ENCODE measurements at places on chromosomes 7 and 10.

DNA sequence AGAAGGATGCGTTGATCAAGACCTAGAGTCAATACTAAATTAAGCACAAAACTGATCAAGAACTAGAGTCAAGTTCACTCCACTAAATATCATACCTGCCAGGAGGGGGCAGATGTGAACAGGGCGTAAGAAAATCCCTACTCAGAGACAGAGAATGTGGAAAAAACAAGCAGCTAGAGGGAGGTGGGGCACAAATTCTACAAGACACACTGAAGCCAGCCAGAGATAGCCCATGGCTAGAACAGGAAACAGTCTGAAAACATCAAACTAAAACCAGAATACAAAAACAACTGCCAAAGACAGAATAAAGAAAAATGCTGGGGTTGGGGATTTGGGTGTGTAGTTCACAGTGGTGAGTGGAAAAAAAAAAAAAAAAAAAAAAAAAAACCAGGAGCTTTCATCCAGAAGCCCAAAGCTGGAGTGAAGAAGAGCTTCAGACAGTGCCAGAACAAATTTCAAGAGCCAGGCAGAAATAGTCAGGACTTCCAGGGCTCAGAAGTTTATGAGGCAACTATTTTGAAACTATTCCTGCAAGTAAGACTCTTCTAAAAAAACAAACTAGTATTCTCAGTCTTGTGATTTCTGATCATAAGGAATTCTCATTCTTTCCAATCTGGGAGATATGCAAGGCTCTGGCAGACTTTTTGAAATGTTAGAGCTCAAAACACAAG is 118.3 kb downstream of the CCDC71L start:
- DNase-seq = no peak

DNA sequence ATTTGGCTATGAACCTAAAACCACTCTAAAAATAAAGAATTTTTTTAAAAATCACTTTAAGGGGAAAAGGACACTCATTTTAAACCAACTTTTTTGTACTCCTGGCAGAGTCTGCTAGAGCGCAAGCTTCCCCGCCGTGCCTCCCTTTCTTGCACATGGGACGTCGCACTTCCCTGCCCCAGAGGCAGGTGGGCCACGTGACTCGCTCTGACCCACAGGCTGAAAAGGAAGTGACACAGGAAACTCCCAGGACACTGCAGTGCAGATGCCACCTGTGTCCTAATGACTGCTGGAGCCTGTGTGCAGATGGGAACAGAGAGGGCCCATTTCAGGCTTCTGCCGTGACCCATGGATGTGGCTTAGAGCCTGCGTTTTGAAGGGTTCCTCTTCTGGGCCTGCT is 142.1 kb upstream of the LANCL2 start:
- DNase-seq = no peak

DNA sequence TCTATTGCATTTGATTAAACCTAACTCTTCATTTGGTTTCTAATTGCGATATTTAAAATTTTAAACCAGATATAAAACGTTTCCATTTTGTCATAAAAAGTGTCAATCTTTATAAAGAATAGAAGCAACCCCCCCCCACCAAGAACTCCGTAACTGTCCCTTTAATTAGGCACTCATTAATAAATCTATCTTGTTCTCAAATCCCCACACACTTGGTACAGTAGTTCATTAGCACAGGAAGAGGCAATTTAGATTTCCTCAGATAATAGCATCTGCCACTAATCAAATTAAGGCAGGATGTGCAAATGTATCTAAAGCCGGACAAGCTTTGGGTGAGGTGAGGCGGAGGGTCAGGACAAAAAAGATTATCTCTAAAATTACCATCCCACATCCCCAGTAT is 1143.3 kb upstream of the AUTS2 start:
- DNase-seq = no peak

GRCh38 chr10:59885430-59886134 is 20.8 kb downstream of the CCDC6 start:
- no peak for DNase-seq

- no peak for DNase-seq
Measured at GRCh38 chr7:11810043-11810625, 21.9 kb downstream of the THSD7A start.

- DNase-seq = no peak
Measured at GRCh38 chr10:60343254-60343653, 46.4 kb downstream of the ANK3 start.

GRCh38 chr10:73780301-73780700 is 1.5 kb upstream of the CHCHD1 start:
- DNase-seq = no peak

- no peak for DNase-seq
Measured at GRCh38 chr7:139953229-139953628, 109.5 kb downstream of the PARP12 start.
